ENCODE measurements at places on chromosomes 4 and X.

DNA sequence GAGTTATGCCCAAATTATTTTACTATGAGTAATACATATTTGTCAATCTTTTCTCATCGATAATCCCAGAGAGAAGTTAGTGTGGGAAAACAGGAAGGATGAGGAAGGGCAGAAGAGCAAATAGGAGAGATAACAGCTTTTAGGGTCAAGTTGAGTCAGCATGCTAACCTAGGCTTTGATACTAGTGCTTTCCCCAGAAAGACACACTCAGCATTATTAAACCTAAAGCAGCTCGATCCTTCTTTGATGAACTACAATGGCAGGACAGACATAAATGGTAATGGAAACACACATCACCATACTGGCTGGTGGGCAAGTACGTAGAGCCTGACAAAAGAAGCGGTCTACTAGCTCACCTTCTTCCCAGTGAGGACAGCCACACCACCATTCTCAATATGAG is 20.5 kb downstream of the AIFM1 start:
- no peak for DNase-seq

- no peak for DNase-seq
These were observed 136.6 kb upstream of the ATP6AP2 start for GRCh38 chrX:40444133-40444532.

DNA sequence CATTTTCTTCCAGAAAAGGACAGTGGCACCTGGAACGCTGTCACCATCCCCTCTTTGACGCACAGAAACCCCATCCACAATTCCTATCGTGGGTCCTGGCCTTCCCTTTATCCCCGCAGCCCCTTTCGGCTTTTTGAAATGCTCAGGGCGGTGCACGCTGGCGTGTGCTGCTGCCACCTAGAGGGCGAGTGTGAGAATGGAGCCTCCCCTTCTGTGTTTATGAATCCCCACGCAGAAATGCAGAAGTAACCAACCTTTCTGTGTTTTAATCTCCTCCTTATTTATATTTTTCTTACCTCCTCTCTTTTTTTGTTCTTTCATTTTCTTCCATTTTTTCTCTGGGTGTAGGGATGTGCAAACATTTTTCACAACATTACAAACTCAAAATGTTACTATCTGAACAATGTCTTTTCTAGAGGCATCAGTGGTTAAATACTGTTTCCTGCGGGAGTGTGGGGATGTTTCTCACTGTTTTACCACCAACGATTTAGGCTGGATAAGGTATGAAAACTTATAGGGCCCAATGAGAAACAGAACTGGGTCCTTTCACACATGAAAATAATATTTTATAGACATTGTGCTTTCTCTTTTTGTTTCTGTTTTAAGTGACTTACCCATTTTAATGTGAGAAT is 50.0 kb downstream of the TMA16 start:
- DNase-seq = peak; percentile 26

- DNase-seq = no peak
These were observed 143.3 kb downstream of the CAMK2D start for GRCh38 chr4:113618205-113618604.

DNA sequence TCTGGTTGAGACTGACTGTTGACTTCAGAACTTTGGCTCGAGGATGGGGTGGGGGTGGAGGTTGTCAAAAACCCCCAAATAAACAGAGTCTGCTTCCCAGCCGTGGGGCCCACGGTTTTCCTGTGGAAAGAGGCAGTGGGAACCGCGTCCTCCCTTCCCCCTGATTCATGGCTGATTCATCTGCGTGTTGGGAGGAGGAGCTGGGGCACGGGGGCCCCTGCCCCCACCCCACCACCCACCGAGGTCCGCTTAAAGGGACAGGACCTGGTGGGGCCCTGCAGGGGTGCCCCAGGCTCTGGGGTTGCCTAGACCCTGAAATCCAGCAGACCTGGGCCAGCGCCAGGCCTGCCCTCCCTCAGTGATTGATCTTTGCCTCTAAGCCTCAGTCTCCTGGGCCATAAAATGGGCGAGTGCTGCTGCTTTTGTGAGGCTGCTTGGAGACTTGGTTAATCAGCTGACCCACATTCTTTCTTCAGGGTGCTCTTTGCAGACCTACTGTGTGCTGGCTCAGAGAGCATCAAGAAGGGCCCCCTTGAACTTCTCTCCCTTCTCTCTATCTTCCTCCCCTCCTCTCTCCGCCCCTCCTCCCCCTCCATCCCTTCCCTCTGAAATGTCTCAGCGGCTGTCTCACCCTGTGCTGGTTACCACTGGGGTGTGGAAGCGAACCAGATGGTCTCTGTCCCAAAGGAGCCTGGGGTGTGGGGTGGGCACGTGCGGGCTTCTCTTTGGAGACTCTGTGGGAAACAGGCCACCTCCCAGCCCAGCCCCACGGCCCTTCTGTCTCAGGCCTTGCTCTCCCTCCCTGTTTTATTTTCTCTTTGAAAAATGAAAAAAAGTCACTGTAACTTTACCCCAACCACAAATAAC is 9.1 kb downstream of the HTRA3 start:
- no peak for DNase-seq

All from stimulated activated CD4-positive, alpha-beta T cell treated with anti-CD3 and anti-CD28 coated beads, TNF-alpha, amount 100 ng/mL, for 4 hours (primary cell).